ENCODE measurements at places on chromosomes 7 and 10.

DNA sequence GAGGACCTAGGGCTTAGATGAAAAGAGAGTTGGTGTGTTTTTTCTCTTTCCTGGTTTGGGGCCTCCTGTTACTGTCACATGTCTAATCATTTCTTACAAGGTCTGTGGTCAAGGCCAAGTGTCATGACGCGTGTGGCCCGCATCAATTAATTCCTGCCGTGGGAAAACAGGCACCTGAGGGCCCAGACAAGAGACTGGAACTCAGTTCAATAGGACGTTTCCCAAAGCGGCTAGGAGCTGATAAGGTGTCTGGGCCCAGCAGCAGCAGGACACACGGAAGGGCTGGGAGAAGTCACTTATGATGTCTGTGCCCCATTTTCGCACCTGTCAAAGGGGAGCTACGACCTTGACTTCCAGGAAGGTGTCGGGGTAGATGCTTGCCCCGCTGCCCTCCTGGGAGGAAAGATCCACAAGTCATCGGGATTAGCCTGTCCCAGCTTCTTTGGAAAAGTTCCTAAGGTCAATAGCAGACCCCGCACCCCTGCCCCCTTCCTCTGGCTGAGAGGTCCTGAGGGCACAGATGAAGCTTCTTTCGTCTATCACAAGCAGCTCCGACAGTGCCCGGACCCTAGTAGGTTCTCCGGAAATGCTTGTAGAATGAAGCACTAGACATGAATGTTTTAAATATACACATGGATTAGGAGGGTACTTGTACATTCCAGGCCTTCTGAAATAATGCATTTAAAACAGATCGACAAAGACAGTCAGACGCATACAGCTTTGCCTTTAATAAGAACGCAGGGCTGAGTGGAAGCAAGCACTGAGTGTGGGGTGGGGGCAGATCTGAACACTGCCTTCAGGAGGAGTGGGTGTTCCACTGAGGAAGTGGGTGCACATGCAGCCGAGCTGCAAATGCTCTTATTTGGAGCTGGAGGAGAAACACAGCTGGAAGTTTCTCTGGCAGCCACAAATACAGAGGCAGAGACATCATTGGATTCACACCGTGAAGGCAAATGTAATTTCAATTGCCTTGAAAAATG lies 237.5 kb upstream of the GRB10 start:
- no peak for DNase-seq

DNA sequence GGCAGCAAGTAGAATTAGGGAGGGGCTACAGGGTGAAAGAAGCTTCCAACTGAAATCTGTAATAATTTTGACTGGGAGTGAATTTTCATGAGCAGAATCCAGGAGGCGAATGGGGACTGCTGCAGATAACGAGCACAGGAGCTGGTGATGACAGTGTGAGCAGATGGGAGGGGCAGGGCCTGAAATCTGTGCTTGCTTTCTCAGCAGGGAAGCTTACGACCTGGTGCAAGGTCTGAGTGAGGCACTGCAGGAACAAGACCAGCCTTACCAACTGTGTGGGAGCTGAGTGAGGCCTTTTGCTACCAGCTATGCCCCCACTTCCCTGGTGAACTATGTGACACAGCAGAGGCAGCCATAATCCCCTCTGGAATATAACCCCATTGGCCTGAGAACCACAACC lies 109.8 kb downstream of the HPSE2 start:
- DNase-seq, result no peak

DNA sequence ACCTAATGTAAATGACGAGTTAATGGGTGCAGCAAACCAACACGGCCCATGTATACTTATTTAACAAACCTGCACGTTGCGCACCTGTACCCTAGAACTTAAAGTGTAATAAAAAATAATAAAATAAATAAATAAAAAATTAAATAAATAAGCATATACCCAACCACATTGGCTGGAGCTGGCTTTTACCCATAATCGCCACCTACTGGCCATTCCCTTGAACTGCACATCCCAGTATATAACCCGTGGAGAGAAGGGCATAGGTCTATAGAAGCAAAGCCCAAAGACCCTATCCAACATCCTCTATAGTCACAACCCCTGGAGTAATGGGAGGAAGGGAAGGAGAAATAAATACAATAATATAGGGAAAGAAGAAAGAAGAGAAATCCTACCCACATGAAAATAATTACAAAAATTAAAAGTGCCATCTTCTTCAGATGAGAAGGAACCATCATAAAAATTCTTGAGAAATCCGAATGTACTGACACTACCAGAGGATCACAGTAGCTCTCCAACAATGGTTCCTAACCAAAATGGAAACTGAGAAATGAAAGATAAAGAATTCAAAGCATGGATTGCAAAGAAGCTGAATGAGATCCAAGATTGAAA lies 65.6 kb downstream of the TWIST1 start:
- no peak for DNase-seq

DNA sequence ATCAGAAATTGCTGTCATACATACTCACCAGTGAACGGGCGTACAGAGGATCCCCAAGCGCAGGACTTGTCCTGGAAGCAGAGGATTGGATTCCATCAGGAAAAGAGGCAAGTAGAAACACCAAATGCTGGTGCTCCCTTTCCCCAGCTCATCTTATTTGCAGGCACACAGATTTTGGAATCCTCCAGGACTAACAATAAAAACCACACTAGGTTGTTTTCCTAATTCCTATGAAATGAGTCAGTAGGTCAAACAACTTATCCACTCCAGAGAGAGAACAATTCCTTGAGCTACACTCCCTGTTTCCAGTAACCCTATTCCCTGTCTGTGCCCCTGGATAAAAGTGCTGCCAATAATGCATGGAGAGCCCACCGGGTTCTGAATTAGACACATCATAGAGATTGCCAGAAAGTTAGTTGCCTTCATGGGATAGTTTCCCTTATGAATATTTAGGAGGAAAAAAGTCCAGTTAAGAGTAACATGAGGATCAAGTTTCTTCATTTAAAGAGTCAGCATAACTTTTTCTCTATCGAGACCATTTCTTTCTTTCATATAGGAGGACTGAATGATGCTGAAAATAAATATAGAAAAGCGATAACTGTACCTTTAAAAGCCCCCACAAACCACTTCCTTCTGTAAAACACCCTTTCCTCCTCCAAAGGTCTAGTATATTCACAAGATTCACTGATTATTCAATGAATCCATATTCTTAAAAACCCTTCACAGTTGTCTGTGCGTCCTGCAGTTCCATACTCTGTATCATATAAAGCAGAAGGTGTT lies 178.3 kb upstream of the KLF14 start:
- DNase-seq, result peak; percentile 50

- no peak for DNase-seq
These were observed 57.0 kb downstream of the DNAJC12 start for GRCh38 chr10:67780759-67781538.

DNA sequence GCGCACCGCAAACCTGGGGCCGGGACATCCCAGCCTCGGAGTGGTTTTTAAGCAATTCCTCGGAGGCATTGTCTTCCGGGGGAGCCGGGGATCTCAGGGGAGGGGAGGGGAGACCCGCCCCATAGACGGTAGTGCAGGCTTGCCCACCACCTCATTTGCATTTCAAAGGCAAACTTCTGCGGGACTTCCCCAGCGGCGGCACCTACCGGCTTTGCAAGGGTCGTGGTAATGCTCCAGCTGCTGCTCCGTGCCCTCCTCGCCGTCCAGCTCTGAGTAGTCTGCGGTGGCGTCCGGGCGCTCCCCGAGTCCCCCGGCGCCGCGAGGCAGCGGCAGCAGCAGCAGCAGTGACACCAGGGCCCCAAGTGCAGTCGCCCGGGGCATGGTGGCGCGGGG lies 425 bp downstream of the TLL2 start:
- no peak for DNase-seq

GRCh38 chr7:79741684-79742083 lies 288.2 kb upstream of the MAGI2 start:
- no peak for DNase-seq
